Hematopoietic multipotent progenitor cell treated with erythropoietin and hydrocortisone succinate and interleukin-3 and kit ligand, for 4 days (in vitro differentiated cells): ENCODE measurements at places on chromosomes 16 and 17.

- no peak for DNase-seq
Measured at GRCh38 chr16:26710450-26710849, 356.3 kb upstream of the C16orf82 start.

GRCh38 chr17:43846963-43847371 lies at the start of gene CD300LG:
CD300LG (plus strand) TSS chr17:43847176; CDS start chr17:43847217, 41 bp downstream.
- peak; percentile 17 for DNase-seq

- peak; percentile 88 for DNase-seq
Measured at GRCh38 chr17:82985973-82986372, 93.4 kb upstream of the METRNL start.

DNA sequence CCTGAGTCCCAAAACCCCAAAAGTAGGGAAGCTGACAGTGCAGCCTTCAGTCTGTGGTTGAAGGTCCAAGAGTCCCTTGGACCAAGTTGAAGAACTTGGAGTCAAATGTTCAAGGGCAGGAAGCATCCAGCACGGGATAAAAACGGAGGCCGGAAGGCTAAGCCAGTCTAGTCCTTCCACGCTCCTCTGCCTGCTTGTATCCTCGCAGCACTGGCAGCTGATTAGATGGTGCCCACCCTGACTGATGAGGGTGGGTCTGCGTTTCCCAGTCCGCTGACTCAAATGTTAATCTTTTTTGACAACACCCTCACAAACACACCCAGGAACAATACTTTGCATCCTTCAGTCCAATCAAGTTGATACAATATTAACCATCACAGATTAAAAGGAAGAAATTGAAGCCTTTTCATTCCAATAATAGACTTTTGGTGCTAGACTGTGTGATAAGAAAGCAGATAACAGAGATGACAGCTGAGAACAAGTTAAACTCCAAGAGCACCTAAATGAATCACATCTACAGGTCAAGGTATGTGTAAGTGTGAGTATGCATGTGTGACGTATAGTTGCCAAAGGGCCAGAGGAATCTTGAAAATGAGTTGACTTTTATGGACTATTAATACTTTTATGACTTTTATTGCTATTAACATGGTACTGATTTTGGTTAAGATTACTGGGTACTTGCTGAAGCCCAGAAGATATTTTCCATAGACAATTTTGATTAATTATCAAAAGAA lies 933.5 kb upstream of the SOX9 start:
- no peak for DNase-seq

DNA sequence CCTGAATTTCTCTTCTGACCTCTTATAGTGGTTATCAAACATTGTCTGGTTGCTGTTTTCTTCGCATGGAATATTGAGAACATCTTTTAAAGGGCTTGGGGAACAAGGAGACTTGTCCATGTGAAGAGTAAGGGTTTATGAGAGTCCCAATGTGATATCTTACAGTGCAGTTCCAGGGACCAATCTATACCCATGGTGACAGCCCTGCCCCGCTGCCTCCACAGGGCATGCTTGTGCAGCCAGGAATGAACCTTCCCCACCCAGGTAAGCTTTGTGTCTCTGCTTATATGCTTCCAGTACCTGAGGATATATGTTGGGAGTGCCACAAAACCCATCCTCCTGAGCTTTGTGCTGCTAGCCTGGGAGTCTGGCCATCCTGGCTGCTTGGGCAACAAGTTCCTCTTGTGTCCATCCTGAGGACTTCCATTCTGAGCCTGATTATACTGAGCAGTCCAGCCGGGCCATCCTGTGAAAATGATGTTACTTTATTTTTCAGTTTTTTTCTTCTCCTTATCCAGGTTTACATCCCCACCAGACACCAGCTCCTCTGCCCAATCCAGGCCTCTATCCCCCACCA lies 9.5 kb upstream of the RAPGEFL1 start:
- DNase-seq = no peak

- no peak for DNase-seq
Measured at GRCh38 chr16:88405216-88406060, 22.7 kb downstream of the ZNF469 start.

GRCh38 chr17:40612599-40613244 lies 34.9 kb downstream of the SMARCE1 start:
- DNase-seq = no peak

GRCh38 chr16:13962232-13962631 lies 42.3 kb downstream of the ERCC4 start:
- no peak for DNase-seq

GRCh38 chr16:57009643-57010170 lies 20.4 kb downstream of the NLRC5 start:
- DNase-seq = no peak

GRCh38 chr16:10892782-10893318 lies 15.8 kb downstream of the CIITA start:
- peak; percentile 49 for DNase-seq

DNA sequence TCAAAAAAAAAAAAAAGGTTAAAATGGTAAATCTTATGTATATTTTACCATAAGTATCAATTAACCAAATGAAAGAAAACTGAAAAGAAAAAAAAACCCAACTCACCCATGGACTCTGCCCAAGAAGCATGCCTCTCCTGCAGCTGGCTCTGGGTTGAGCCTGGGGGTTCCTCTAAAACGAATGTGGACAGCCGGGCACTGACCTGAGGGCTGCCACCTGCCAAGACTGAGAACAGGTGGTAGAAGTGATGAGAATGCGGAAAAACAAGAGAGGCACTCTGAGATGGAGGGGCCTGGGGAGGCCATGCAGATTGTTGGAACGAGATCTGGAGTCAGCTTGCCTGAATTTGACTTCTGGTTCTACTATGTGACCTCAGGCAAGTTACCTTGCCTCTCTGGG lies 85.5 kb upstream of the MSI2 start:
- DNase-seq = no peak

DNA sequence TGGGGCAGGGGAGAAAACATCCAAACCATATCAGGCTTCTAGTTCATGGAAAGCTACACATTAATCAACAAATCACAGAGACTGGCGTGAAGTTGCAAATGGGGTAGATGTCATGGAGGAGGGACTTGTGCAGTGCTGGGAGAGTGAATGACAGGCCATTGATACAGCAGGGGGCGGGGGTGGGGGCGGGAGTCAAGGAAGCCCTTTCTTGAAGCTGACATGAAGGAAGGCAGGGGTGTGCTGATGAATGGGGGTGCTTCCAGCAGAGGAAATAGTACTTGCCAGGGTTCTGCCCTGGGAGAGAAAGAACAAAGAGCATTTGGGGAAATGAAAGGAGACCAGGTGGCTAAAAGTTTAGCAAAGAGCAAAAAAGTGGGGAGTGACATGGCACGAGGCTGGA lies 269.9 kb downstream of the SHISA9 start:
- no peak for DNase-seq

DNA sequence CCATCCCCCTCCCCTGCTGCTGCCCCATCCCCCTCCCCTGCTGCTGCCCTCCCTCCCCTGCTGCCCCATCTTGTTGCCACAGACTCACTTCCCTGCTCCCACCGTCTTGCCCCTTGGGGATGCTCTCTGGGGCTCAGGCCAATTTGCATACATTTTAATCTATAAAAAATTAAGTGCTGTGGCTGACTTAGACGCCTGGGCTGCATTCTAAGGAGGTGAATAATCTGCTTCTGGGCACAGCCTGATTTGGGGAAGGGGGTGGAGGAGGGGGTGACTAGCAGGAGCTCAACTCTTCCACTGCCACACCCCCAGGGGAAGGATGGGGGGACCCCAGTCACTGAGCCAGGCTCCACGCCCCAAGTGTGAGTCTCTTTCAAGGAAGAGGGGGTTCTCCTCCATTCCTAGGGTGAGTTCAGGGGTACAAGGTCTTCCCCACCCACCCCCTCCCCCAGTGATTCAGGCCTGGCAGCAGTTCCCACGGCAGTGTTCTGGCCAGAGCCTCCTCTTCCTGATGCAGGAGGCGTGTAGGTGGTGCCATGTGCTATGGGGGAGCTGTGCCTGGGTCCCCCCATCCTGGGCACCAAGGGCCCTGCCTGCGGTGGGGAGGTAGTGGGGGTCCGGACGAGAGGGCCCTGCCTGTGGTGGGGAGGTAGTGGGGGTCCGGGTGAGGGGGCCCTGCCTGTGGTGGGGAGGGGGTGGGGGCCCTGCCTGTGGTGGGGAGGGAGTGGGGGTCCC lies 5.0 kb downstream of the DPH1 start:
- no peak for DNase-seq

DNA sequence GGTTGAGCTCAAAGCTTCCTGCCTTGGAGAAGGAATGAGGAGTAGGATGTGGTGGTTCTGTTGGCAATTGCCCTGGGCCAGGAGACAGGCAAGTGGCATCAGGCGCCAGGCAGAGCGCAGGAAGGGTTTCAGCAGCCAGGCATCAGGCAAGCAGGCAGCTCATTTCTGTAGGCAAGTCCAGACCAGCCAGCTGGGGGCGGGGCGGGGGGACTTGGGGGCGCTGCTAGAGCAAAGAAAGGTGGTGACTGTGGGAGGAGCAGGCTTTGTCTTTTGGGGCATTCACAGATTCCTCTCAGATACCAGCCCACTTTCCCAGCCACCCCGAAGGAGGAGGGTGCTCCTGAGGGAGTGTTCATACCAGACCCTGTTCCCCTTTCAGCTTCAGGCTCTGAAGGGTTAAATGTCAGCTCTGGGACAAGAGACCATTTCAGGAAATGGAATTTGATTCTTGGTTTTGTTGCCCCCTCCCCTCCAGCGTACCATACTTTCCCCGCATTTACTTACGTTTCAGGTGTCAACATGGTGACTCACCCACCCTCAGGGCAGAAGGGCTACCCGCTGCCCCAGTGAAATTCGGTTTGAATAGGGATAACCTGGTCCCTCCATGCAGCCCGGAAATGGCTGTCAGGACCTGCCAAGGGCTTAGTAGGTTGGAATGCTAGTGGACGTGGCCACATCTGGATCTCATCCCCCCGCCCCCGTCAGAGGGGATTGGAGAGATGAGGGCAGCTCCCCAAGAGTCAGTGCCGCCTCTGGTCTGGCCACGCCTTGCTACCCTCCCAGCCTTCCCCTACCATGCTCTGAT lies 13.2 kb downstream of the NGFR start:
- DNase-seq = no peak

GRCh38 chr17:74599023-74599399 lies 6.9 kb upstream of the CD300LD start:
- peak; percentile 29 for DNase-seq

DNA sequence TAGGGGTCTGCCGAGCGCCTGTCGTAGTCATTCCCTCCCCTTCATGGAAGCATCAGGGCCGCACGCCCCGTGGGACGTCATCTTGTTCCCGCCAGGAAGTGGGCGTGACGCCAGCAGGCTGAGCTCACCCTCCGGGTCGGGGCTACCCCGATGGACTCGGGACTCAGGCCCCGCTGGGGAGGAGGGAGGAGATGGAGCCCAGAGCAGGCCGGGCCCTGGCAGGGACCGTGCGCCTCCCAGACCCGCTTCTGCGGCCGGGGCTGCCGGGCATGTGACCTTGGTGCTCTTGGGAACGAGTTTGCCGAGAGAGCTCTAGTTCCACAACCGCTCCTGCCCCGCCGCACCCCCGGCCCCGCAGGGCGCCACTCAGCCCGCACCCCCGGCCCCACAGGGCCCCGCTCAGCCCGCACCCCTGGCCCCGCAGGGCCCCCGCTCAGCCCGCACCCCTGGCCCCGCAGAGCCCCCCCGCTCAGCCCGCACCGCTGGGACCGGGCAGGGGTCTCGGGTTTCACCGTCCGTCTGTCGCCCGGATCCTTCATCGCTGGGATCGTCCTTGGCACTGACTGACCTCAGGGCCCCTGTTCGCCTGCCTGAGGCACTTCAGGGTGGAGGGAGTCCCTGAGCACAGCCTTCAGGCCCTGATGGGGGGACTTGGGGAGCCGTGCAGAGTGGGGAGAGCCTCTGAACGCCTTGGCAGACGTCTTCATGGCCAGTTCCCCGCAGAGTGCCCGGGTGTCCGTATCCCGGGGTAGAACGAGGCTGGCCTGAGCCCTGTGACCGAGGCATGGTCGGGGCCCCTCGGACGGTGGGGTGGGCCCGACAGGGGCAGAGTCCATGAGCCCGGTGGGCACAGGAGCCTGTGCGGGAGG lies 5.8 kb downstream of the CACNA1H start:
- DNase-seq = no peak

- DNase-seq = no peak
Measured at GRCh38 chr17:2706911-2707510, 4.6 kb downstream of the CLUH start.

DNA sequence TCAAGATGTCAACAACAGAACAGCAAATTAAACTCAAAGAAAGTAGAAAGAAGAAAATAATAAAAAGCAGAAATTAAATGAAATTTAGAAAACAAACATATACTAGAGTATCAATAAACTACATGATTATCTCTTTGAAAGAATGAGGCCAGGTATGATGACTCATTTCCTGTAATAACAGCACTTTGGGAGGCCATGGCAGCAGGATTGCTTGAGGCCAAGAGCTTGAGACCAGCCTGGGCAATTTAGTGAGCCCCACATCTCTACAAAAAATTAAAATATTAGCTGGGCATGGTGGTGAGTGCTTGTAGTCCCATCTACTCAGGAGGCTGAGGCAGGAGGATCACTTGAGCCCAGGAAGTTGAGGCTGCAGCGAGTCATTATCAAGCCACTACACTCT lies 232.5 kb downstream of the RAB11FIP4 start:
- no peak for DNase-seq

- DNase-seq = no peak
Measured at GRCh38 chr16:86917471-86918365, 339.4 kb downstream of the FOXL1 start.

GRCh38 chr17:28029044-28029443 lies 13.4 kb upstream of the NLK start:
- DNase-seq = peak; percentile 75

GRCh38 chr16:81718637-81719036 lies 60.5 kb upstream of the PLCG2 start:
- peak; percentile 57 for DNase-seq

GRCh38 chr16:48676836-48677235 lies 66.9 kb upstream of the N4BP1 start:
- no peak for DNase-seq

DNA sequence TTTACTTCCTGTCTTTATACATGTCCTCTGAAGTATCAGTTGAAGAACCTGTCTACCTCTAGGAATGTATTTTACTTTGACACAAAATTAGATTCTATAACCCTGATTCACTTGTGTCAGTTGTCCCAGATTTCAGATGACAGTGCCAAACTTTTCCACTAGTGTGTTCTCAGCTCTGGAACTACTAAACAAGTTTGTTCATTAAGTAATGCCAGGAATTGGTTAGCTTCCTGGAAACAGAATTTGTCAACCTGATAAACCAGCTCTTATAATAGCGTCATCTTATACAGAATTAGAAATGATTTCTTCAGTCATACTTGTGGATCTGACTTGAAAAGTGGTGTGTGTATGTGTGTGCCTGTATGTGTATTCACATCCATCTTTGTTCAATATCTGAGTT lies 7.4 kb downstream of the MAP3K3 start:
- DNase-seq = no peak

DNA sequence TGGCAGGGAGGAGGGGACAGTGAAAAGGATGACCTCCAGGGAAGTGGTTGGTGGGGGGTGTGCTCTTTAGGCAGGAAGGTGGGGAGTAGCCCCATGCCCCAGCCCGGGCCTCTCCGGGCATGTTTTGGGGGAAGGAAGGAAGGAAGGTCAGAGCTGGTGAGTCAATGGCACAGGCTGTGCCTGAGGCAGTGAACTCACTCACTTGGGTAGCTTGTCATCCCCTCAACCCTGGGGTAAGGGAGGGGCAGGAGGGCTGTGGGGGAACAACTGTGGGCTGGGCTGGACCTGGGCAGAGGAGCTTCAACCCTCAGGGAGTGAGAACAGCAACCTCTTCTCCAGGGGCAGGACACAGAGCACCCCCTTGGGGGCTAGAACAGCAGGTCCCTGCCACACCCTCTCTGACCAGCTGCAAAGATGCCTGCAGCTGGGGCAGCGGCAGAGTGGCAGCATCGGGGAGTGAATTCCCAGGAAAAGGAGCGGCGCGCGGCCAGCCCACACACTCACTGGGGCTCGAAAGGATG lies 6.3 kb downstream of the CSF3 start:
- no peak for DNase-seq

- no peak for DNase-seq
Measured at GRCh38 chr17:50322271-50322670, 23.7 kb upstream of the XYLT2 start.
